Lung (tissue), 17 donors: ENCODE measurements at places on chromosomes 12 and 14. TPM values are rescaled to one million over a fixed set of nuclear protein-coding genes. Genes with fewer than 3 reads are reported as not detected.

The MYO1H gene
- total RNA-seq = not detected

The NTF3 gene
- total RNA-seq = 1.1 TPM

The PRKAG1 gene
- total RNA-seq = 33.1 TPM

The TMEM30B gene
- total RNA-seq = 24.3 TPM

DNA sequence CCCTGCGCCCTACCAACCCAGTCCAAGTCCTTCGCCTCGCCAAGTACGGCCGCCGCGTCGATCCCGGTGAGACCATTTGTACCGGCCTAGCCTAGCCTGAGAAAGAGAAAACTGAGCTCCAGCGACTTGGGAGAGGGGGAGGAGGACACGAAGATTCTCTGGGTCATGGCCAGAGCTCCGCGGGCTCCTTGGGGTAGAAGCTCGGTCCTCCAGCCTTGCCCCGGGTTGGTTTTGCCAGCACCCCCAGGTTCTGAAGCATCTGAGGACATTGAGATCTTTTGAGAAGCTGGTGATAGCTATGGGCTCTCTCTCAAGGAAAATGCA is 7.3 kb downstream of the LHX5 start:
- no peak overlapping the region for H3K4me3 ChIP-seq
- H3K27ac ChIP-seq = no peak overlapping the region
- no peaks in the 10 kb centered on the region for H3K4me1 ChIP-seq
- DNase-seq = no peak
- H3K27me3 ChIP-seq = peaks cover 17% of the 10 kb centered on the region
- H3K36me3 ChIP-seq = no peaks in the 10 kb centered on the region

DNA sequence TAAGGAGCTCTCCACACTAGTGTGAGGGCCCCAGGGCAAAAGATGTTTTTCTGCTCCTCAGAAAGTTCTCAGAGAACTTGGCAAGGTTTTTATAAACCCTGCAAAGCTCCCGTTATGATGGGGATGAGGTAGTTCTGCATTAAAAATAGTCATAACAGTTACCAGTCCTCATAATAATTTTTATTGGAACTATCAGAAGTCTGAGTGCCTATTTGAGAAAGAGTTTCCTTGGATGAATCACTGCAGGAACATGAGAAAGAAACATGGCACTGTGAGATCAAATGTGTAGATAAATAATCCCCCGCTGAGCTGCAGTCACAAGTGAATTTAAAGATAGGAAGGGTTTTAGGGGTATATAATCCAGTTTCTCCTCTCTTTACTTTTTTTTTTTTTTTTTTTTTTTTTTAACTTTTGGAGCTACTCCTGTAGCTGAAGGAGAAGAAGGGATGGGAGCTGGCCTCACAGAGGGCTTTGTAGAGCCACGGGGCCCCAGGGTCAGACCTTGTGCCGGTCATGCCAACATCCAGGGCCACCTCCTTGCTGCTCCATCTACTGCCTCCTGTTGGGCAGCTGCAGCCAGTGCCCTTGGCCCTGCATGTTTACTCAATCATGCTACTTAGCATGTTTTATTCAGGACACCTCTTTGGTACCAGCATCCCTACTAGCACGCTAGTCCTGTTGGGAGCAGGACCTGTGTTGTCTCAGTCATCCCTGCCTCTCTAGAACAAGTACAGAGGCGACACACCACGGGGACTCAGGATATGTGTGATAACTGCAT is 39.5 kb downstream of the EVL start:
- H3K4me3 ChIP-seq = no peak overlapping the region
- DNase-seq = no peak
- peaks cover 18% of the 10 kb centered on the region for H3K4me1 ChIP-seq
- peaks cover 3% of the 10 kb centered on the region for H3K36me3 ChIP-seq

GRCh38 chr14:59274991-59275391 is 86.5 kb downstream of the DAAM1 start:
- DNase-seq = no peak
- peaks cover 3% of the 10 kb centered on the region for H3K36me3 ChIP-seq
- peaks cover 11% of the 10 kb centered on the region for H3K4me1 ChIP-seq
- peak overlapping the region; percentile 21 for H3K27ac ChIP-seq

GRCh38 chr12:27821259-27821973 is 41.4 kb upstream of the MANSC4 start:
- H3K4me1 ChIP-seq = no peaks in the 10 kb centered on the region
- no peaks in the 10 kb centered on the region for H3K27me3 ChIP-seq
- DNase-seq = peak; percentile 56
- no peaks in the 10 kb centered on the region for H3K36me3 ChIP-seq
- no peak overlapping the region for H3K4me3 ChIP-seq

DNA sequence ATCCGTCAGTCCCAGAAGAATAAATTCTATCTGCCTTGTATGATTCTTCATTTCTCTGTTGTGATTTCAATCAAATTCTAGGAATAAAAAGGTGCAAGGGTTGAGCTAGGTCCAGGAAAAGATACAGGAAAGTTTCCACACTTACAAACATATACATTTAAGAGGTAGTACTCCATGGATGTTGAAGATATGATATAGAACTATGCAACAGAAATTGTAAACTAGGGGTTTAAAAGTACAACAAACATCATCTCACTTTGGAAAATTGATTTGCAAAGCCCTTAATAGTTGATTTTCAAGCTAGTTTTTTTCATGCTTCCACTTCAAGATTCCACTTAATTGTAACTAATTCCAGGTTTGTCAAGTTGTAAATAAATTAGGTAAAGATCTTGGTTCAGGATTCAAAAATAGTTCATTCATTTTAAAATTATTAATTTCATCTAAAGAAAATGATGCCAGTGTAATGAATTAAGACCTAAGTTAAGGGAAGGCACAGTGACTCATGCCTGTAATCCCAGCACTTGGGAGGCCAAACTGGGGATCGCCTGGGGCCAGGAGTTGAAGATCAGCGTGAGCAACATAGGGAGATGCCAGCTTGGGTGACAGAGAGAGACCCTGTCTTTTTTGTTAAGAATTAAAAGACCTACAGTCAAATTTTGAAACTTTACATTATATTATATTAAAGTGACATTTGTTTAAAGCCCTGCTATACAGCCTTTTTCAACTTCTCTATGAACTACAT is at the start of gene OR6C70:
OR6C70 (minus strand) TSS at position 51 of the 742 bp plus-strand sequence; CDS start at position 51, 0 bp downstream.
- no peaks in the 10 kb centered on the region for H3K4me1 ChIP-seq
- H3K36me3 ChIP-seq = no peaks in the 10 kb centered on the region
- H3K27ac ChIP-seq = no peak within 1 kb of the TSS
- no peak within 1 kb of the TSS for H3K4me3 ChIP-seq
